T-cell (primary cell): ENCODE measurements at places on chromosomes 2 and 18.

DNA sequence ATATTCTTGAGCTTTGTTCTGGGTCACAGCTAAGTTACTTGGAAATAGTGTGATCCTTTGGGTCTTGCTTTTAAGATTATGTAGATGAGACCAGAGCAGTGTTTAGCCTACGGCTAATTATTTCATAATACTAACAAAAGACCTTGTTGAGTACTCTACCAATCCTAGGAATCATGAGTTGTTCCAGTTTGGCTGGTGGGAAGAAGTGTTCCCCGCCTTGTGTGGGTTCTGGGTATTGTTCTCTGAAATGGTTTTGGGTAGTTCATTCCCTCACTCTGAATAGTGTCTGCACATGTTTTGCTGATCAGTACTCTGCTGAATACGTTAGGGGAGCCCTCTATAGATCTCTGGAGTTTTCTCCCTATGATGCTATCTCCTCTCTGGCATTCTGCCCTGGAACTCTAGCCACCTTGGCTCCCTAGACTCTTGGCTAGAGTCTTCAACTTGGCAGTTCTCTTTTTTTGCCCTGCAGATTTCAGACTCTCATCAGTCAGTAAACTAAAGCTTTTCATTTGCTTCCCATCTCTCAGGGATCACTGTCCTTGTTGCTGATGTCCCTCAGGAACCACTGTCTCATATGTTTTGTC, 48.4 kb downstream of the NEMP2 start:
- DNase-seq: no peak
- peaks cover 26% of the 10 kb centered on the region for H3K36me3 ChIP-seq
- H3K27ac ChIP-seq: no peak overlapping the region
- no peaks in the 10 kb centered on the region for H3K27me3 ChIP-seq

DNA sequence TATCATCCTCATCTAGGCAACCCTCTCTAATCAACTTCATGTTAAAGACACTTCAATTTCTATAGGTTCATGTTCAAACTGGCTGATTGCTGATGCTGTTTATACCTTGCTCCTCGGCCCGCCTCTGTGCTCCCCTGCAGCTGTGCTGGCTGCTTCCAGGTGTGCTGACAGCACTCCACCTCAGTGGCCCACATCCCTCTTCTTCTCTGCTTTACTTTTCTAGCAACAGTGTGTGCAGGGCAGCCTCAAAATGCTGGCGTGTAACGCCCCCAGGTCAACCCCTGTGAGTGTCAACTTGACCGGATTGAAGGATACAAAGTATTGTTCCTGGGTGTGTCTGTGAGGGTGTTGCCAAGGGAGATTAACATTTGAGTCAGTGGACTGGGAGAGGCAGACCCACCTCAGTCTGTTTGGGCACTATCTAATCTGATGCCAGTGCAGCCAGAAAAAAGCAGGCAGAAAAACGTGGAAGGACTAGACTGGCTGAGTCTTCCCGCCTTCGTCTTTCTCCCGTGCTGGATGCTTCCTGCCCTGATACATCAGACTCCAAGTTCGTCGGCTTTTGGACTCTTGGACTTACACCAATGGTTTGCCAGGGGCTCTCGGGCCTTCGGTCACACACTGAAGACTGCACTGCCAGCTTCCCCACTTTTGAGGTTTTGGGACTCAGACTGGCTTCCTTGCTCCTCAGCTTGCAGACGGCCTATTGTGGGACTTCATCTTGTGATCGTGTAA, 94.7 kb downstream of the COL6A3 start:
- H3K27ac ChIP-seq: no peak overlapping the region
- no peak overlapping the region for H3K4me3 ChIP-seq
- no peak for DNase-seq
- H3K27me3 ChIP-seq: peaks cover 12% of the 10 kb centered on the region
- H3K36me3 ChIP-seq: no peaks in the 10 kb centered on the region
- H3K4me1 ChIP-seq: no peaks in the 10 kb centered on the region

DNA sequence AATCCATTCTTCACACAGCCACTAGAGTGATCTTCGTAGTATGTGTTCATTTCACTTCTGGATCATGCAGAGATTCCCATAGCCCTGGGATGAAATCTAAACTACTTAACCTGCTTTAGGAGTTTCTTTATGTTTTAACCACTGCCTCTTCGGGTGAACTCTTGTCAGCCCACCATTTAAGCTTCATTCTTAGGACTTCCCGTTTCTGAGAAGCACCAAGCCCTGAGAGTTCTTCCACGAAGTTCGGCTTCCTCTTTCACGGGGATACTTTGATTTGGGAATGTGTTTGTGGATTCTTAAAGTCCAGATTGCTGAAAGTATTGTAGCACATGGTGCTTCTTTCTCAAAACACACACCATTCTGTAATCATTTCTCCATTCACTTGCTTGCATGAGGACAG, 205.0 kb downstream of the UBE2E3 start:
- no peak overlapping the region for H3K4me3 ChIP-seq
- DNase-seq: no peak
- H3K36me3 ChIP-seq: no peaks in the 10 kb centered on the region
- H3K27me3 ChIP-seq: no peaks in the 10 kb centered on the region

- H3K4me1 ChIP-seq: peaks cover 12% of the 10 kb centered on the region
- no peak overlapping the region for H3K27ac ChIP-seq
- no peak overlapping the region for H3K4me3 ChIP-seq
- H3K36me3 ChIP-seq: peaks cover 37% of the 10 kb centered on the region
- DNase-seq: no peak
Observed at GRCh38 chr2:27776097-27776496, 4.6 kb downstream of the MRPL33 start.

DNA sequence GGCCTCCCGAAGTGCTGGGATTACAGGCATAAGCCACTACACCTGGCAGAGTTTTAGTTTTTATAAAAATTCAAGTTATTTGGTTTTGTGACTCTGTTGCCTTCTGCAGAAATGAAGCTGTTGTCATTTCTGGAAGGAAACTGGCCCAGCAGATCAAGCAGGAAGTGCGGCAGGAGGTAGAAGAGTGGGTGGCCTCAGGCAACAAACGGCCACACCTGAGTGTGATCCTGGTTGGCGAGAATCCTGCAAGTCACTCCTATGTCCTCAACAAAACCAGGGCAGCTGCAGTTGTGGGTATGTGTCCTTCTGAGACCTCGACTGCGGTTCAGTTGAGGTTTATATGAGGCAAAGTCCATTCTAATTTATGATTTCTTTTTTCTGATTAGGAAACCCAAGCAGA, 7.2 kb downstream of the MTHFD2 start:
- DNase-seq: peak; percentile 12
- H3K36me3 ChIP-seq: peaks cover 3% of the 10 kb centered on the region
- H3K4me1 ChIP-seq: peaks cover 12% of the 10 kb centered on the region
- H3K27me3 ChIP-seq: no peaks in the 10 kb centered on the region

DNA sequence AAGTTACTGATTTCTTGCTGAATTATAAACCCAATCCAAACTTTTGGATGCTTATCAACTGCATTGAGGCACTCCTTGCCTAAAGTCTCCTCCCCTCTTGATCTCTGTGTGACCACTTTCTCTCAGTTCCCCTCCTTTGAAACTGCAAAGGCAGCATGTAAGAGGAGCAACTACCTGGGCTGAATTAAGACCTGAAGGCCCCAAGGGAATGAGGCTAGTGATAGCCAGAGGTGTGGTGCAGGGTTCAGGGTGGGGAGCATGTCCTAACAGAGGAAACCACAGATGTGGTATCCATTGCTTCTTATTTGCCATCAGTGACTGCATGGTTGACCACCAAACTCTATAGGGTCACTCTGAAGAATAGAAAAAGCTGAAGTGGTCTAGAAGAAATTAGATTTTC, 557.9 kb downstream of the TNS1 start:
- DNase-seq: no peak
- no peaks in the 10 kb centered on the region for H3K4me1 ChIP-seq
- H3K36me3 ChIP-seq: no peaks in the 10 kb centered on the region
- H3K27me3 ChIP-seq: no peaks in the 10 kb centered on the region
- H3K4me3 ChIP-seq: no peak overlapping the region
- no peak overlapping the region for H3K27ac ChIP-seq

- no peak for DNase-seq
- no peak overlapping the region for H3K4me3 ChIP-seq
- H3K4me1 ChIP-seq: peaks cover 16% of the 10 kb centered on the region
- no peak overlapping the region for H3K27ac ChIP-seq
Observed at GRCh38 chr2:64054161-64054915, 35.1 kb upstream of the VPS54 start.

- no peak for DNase-seq
- no peaks in the 10 kb centered on the region for H3K36me3 ChIP-seq
- peaks cover 38% of the 10 kb centered on the region for H3K4me1 ChIP-seq
- H3K27me3 ChIP-seq: no peaks in the 10 kb centered on the region
Observed at GRCh38 chr2:105827351-105828096, 82.8 kb downstream of the NCK2 start.
